ENCODE measurements at places on chromosomes 2 and 18. TPM values are rescaled to one million over a fixed set of nuclear protein-coding genes. Genes with fewer than 3 reads are reported as not detected.

DNA sequence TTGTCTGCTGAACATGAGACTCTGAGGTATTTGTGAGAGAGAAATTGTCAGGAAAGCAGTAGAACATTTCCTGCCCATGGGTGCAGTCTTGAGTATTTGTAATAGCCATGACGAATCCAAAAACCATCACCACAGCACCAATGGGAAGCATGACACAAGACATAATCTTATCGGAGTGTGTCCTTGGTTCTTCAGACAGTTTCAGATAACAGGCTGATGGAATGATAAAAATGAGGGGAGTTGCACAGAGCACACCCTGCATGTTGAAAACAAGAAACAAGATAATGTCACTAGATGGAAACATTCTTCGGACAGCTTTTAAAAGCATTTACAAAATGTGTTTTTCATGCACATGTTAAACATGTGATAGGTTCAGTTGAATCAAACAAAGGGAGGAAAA lies 56.9 kb downstream of the SLC38A11 start:
- no peak for DNase-seq

DNA sequence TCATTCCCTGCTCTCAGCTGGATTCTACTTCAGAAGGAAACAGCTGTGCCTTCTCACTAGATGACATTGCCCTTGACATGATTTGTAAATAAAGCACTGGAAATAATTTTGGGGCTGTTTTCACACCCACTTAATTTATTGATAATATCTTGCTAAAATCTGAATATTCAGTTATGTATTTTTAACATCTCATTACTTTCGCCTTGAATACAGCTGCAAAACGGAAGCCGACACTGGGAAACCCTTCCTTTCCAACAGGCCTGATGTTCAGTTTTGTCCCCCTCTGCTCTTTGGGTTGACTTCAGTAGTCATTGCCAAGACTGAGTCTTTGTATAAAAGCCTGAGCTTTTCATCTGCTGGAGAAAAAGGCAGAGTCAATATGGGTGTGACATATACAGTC lies 82.7 kb downstream of the DOCK10 start:
- no peak for DNase-seq

- no peak for DNase-seq
Measured at GRCh38 chr2:157661776-157662175, 33.1 kb upstream of the ACVR1C start.

SERPINB10 gene
- not detected for total RNA-seq

- DNase-seq = no peak
Measured at GRCh38 chr2:67065046-67065445, 332.1 kb upstream of the ETAA1 start.

COX5B gene
- total RNA-seq = 221 TPM

RAB17 gene
- 0.87 TPM for total RNA-seq

GRCh38 chr18:24060644-24061043 lies 46.1 kb downstream of the TTC39C start:
- DNase-seq = no peak

ALPG gene
- not detected for total RNA-seq

DNA sequence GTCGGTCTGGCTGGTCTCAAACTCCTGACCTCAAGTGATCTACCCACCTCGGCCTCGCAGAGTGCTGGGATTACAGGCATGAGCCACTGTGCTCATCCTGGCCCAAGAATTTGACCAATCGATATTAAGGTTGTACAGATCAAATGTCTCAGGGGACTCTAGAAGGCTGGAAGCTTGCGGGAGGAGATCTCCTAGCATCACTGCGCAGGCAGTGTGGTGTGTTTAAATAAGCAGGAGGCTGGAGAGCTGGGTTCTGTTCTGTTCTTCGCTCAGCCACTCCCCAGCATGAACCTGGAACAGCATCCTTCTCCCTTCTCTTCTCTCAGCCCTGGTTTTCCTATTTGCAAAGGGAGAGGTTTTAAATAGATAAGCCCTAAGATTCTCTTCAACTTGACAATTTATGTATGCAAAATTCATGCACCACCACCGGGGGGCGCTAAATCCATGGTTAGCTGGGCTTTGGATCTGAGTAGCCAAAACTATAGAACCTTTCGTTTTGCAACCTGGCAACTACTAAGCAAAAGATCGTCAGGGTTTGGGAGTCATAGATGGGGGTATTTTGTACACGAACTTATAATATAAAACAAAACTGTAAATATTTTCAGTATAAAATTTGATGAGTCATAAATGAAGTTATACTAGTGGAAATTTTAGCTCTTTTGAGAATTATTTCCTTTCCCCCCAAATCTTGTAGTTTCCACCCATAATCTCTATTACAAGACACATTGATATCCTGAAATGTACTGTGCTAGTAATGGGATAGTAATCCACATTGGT lies 60.6 kb downstream of the SLC16A14 start:
- DNase-seq = peak; percentile 91

TBR1 gene
- not detected for total RNA-seq

SMCHD1 gene
- 52.3 TPM for total RNA-seq

GRCh38 chr2:12722447-12723316 lies 5.9 kb downstream of the TRIB2 start:
- no peak for DNase-seq

MREG gene
- 5.7 TPM for total RNA-seq

GRCh38 chr2:177711483-177712265 lies 319.1 kb downstream of the AGPS start:
- DNase-seq = no peak

- DNase-seq = peak; percentile 53
Measured at GRCh38 chr2:135818937-135819610, 17.9 kb downstream of the LCT start.

- DNase-seq = no peak
Measured at GRCh38 chr2:150606380-150607060, 119.1 kb upstream of the RND3 start.

GALNT14 gene
- total RNA-seq = 3.4 TPM

FAM98A gene
- total RNA-seq = 72.2 TPM

- no peak for DNase-seq
Measured at GRCh38 chr2:42569116-42569711, 782 bp downstream of the MTA3 start.

- no peak for DNase-seq
Measured at GRCh38 chr18:62487161-62487560, 35.7 kb upstream of the ZCCHC2 start.

DNA sequence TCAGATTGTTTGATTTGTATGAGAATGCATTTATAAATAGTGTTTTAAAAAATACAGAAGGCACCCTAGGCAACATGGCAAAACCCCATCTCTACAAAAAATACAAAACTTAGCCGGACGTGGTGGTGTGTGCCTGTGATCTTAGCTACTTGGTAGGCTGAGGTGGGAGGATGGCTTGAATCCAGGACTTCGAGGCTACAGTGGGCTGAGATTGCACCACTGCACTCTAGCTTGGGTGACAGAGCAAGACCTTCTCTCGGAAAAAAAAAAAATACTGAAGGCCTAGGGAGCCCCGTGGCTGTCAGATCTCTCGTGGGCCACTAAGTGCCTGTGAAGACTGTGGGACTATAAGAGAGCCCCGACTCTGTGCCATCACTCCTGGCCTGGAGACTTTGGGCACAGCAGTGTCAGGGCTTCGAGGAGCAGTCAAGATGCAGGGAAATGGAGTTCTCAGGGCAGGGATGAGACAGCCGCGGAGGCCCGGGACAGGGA lies 40.5 kb downstream of the MYO7B start:
- DNase-seq = no peak

- peak; percentile 87 for DNase-seq
Measured at GRCh38 chr2:120673571-120674061, 62.1 kb upstream of the GLI2 start.

WDSUB1 gene
- 7.5 TPM for total RNA-seq

DNA sequence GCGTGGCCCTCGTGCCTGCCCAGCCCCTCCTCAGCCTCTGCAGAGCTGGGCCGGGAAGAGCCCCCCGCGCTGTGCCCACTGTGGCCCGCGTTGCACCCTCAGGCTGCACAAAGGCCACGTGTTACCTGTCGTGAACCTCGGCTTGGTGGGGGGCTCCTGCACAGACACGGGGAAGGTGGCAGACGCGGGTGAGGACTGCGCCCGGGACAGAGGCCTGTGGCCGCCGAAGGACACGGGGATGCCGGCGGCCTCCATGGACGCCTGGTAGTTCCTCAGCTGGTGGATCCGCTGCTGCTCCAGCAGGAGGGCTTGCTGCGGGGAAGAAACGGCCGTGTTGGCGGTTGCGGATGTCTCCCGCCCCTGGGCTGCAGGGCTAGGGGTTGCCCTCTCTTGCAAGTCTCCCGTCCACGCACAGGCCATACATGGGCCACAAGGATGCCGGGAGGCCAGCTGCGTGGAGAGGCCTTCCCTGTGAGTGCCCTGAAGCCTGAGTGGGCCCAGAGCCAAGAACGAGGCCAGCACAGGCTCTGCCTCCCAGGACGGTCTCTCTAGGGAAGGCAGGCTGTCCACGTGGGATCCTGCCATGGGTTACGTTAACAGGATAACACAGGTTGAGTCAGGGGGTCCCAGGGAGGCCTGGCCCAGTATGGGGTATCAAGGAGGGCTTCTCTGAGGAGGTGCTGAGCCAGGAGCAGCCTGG lies 263.7 kb downstream of the TWIST2 start:
- no peak for DNase-seq

DNA sequence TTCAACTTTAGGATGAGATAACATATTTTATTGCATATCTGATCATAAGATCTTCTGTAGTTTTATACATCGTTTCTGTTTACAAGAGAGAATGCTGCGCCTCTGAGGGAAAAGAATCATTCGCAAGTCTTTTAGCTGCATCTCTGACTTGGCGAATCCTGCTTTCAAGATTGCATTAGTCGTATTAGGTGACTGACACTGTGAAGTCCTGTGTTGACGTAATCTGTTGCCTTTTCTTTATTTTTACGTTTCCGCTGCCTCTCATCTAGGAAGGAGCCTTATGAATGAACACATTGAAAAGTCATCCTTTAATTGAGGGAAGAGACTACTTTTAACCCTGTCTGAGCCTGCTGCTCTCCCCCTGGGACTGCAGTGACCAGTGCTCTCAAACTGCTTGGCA lies 101.5 kb downstream of the LDLRAD4 start:
- no peak for DNase-seq

DNA sequence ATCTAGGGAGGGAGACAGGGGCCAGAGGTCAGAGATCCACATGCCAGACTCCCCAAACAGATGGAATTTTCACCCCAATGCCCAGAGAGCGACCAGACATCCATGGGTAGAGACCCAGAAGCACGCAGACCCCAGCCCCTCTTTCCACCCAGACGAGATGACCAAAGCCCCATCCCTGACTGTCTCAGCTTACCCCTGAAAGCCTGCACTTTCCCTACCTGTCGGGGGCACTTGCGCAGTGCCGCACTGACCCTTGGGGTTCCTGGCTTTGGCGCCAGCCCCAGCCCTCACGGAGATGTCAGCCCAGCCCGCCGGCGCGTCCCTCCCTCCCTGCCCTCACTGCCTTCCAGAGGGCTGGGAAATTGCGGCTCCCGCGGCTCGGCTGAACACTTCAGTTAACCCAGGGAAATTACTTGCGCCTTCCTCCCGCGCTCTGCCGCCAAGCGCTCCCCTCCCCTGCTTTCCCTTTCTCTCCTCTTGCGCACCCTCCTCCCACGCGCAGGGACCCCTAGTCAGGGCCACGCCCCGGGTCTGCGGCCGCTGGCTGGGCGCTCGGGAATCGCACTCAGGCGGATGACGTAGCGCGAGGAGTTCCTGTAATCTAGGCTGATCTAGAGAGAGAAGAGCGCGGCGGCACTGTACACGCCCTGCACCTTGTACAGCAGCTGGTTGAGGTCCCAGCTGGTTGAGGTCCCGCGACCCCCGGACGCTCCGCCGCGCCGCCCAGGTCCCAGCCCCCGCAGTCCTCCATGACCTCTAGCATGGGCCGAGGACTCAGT lies 12.0 kb downstream of the ALPG start:
- no peak for DNase-seq

DNA sequence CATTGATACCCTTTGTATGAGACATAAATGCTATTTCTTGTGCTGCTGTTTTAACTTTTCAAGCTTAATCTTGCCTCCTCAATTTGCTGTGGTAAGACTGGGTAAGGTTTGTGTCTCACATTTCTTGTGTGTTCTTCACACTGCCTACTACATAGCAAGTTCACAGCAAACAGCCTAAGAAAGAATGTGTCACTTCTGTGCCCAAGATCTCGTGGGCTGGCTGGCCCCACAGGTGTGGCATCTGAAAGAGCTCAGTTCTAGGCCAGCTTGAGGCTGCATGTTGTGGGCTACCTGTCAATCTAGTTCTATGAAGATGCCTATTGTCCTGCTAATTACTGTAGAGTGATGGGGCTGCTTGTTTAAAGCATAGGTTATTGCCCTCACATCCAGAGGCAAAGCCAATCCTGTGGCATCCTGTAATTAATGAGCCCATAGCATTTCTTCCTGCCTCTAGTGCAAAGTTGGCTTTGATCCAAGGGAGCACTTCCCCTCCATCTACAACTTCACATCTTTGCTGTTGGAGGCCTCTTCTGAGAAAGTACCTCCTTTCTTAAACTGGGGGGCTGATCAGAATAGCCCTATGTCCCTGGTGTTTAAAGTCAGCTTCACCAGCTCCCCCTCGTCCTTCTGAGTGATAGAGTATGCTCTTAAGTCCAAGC lies 40.9 kb upstream of the ASPRV1 start:
- DNase-seq = peak; percentile 20

DNA sequence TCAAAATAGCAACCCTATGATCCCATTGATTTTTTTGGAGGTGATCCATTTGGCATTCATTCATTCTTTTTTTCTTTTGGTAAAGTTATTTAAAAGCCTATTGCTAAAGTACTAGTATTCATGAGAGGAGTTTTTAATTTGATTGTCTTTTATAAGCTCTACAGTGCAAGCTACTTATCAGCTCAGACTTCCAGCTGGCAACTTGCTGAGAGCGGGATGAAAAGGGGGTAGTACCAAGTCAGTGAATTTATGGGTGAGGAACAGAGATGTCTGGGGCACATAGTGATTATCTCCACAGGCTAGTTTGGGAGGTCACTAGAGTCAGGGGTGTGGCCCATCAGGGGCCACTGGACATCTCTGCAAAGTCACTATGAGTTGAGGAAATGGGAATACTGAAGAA lies 202.4 kb downstream of the PIK3C3 start:
- no peak for DNase-seq

GRCh38 chr2:138742441-138743057 lies 37.6 kb downstream of the NXPH2 start:
- no peak for DNase-seq

GRCh38 chr2:218671097-218671653 lies 627 bp downstream of the RNF25 start:
- no peak for DNase-seq

MC5R gene
- not detected for total RNA-seq

CCDC148 gene
- 0.35 TPM for total RNA-seq

KANSL1L gene
- total RNA-seq = 14.6 TPM

TGFBRAP1 gene
- 22.0 TPM for total RNA-seq

ELOA2 gene
- total RNA-seq = not detected

HRH4 gene
- total RNA-seq = 0.39 TPM

- peak; percentile 18 for DNase-seq
Measured at GRCh38 chr18:46338766-46339165, 234.6 kb downstream of the HAUS1 start.

KCTD1 gene
- total RNA-seq = 5.9 TPM

GRCh38 chr2:58109481-58109880 lies 62.9 kb downstream of the VRK2 start:
- DNase-seq = no peak

Data from mesenteric fat pad (tissue), 1 donor.